ENCODE measurements at places on chromosomes 6 and 20.

DNA sequence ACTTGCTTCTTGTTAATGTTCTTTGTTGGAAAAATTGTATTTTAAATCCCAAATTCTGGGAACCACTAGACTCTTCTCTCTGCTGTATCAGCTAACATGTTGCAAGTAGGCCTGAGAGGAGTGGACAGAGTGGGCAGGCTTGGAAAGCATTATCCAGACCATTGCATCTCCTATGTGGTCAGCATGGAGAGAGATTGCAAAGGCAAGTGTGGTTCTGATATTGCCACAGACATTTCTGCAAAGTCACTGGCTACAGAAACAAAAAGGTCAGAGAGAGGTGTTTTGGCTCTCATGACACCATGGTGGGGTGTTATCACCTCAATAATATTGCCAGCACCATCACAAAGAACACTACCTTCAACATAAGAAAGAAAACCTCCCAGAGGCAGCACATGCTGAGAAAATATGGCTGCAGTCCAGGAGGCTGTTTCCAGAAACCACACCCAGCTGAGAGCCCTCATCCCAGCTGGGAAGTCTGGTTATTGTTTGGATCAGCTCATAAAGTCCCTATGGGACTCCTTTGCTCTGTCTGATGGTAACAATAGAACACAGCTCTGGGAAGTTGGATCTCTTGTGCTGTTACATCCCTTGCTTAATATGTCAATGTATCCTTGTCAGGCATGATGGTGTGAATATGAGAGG lies 78.2 kb upstream of the TBX18 start:
- no peak for DNase-seq

DNA sequence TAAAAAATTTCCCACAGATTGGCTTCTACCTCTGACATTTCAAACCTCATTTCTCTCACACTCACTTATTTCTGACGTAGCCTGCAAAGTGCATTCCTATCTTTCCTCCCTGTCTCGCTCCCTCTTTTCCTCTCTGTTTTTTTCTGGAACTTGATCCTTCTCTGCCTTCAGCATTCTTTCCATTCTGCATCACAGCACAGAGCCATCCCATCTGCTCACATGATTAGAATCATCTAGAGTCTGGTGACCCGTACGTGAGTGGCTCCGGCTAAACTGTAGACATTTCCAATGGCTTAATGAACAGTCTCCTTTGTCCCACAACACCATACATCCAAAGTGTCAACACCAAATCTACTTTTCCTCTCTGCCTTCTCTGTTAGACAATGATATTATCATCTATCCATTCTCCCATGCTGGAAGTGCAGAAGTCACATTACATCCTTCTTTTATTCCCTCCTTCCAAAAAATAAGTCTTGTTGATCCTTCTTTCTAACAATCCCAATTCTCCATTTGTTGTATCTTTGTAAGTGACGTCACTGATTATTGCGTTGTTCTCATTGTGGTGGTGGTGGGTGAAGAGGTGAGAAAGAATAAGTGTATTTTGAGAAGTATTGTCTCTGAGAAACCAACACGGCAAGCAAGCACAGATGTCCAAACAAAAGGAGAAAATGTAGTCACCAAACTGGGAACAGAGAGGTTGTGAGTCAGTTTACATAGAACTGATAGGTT lies 41.6 kb downstream of the OPRM1 start:
- no peak for DNase-seq

DNA sequence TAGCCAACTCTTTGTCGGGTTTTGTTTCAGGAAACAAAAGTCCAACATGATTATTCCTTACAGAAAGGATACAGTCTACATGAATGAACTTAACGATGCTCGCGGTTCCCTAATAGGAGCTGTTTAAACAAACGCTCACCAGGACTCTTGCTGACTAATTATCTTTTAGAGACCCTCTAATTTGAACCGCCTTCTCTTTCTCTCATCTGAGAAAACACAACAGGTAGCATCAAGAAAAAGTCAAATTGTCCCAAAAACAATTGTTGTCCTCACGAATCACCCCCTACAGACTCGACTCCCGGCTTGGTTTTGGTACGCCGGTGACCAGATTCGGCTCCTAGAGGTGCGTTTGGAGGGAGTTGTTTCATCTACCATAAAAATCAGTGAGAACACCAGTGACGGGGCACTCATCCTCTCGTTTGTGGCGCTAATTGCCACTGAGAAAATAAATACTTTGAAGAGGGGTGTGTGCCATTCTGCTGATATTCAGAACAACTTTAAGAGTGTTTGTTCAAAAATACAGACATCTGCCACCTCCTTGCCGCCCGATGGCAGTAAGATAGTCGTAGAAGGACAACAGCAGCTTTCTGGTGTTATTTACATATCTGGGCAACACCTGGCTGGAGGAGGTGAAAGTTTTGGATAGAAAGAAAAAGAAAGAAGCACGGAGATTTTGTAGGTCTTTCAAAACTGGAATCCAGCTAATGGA lies 1.1 kb upstream of the SIM1 start:
- DNase-seq: no peak

- DNase-seq: no peak
These were observed 13.1 kb upstream of the RNASET2 start for GRCh38 chr6:166969390-166970002.

DNA sequence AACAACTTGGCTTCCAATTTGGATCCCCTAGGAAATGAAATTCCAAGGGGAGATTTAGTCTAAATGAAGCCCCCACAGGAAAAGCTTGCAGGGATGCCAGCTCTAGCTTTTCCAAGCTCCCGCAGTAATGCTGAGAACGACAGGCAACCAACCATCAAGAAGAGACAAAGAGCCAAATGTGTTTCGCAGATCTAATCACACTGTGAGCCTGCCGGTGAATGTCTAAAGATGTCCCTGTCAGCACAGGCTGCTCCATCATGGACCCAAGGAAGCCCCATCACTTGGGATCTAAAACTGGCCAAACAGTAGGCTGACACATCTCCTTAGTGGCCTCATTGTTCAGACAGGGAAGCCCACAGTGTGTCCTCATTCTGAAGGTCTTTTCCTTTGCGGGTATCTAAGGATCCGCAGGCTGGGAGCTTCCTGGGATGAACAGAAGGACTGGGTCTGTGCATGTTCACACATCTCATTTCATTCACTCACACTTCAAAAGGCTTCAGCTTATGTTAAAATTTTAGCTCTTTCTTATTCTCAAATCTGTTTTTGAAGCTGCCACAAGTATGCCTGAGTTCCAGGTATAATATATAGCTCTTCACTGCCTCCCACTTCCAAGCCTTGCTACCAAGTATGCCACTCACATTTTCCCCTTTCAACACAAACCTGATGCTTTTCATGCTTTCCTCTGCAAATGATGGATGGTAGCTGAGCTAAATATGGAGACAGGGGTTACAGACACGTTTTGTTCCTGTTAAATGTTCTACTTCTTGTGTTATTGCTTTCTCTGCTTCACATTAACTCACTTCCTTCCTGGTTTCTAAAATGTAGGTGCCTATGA lies 229.8 kb downstream of the HIVEP2 start:
- no peak for DNase-seq

- no peak for DNase-seq
These were observed 187.6 kb upstream of the RIMS1 start for GRCh38 chr6:71698702-71699101.

- peak; percentile 61 for DNase-seq
These were observed 15.5 kb downstream of the CCDC167 start for GRCh38 chr6:37483917-37484785.

GRCh38 chr6:35497571-35498421 lies 917 bp upstream of the TEAD3 start:
- DNase-seq: peak; percentile 45

DNA sequence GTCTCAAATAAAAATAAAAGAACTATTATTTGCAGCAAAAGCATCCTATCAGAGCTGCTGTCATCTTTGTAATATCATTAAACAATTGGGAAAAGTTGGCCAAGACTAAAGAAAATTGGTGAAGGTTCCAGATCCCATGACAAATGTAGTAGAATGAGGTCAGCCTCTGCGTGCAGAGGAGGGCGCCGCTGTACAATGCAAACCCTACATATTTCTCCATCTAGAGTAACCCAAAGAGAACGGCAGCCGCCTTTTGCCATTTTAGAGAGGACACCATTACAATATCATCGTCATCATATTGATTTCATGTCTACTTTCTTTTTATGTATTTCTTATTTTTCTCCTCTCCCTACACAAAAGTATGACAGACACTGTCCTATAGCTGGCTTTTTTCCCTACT lies 59.5 kb downstream of the ZMYND8 start:
- no peak for DNase-seq

DNA sequence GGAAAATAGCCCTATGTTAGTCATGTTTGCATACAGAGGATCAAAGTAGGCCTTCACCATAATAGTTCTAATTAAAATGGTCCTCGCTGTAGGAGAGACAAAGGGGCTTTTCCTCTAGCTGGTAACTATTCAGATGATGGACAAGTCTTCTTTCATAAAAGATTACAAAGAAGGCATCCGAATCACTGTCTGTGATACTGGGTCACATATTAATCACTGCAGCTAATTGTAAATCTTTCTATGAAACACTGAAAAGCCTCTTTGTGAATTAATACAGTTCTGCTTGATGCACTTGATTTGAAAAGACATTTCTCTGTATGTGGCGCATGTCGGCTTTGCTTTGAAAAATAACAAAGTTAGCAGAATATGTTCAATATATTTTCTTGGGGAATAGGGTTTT lies 520.8 kb downstream of the KIF16B start:
- no peak for DNase-seq

DNA sequence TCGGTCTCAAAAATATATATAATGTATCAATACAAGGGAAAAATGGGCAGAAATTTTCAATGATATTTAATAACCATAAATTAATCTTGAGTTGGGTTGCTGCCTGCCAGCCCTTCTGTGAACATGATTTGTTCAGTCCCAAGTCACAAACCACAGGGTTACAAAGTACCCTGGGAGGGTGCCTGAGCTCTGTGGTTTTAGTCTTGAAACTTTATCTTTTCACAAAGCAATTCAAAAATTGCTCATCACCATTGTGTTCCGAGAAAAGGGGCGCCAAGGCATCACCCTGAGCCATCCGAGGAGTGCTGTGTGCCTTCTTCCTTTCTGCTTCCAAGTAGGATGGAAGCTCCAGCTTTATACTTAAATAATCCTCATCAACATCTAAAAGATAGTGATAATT lies 141.6 kb upstream of the AKAP12 start:
- no peak for DNase-seq

- DNase-seq: no peak
These were observed 3.4 kb upstream of the ZHX3 start for GRCh38 chr20:41320976-41321375.

DNA sequence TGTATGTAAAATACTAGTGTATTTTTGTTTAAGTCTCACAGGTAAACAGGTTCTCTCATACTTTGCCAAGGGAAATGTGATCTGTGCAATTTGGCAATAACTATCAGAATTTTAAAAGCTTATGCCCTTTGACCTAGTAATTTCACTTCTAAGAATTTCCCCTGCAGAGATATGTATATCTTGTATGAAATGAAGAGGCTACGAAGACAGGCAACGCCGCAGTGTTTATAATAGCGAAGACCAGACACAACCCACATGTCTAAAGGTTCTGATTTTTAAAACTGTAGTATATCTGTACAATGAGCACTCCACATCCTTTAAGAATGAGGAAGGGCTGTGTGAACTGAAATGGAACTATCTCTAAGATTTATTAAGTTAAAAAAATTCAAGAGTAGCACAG lies 7.5 kb downstream of the TRAF3IP2 start:
- DNase-seq: no peak

GRCh38 chr20:23603321-23603720 lies 2.4 kb downstream of the CST9 start:
- DNase-seq: no peak

DNA sequence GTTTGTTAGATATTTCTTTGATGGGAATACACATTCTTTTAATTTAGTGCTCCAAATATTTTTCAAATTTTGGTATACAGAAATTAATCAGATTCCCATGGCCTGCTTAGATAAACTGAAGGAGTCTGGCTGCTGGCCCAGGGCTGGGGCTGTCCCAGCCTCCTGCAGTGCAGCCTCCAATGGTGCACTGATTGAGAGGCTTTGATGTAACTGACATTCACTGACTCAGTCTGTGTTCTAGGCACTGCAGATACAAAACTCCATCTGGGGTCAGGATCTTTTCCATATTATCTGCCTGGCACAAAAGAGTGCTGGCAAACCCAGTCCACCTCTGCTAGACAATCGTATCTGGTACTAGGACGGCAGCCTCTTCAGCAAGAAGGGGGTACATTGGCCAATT lies 64.8 kb downstream of the GRIK2 start:
- DNase-seq: no peak

GRCh38 chr6:69622924-69623323 lies 173.9 kb downstream of the LMBRD1 start:
- DNase-seq: no peak

- no peak for DNase-seq
These were observed 148.5 kb downstream of the LY86 start for GRCh38 chr6:6736791-6737654.

- DNase-seq: no peak
These were observed 95.5 kb downstream of the QRSL1 start for GRCh38 chr6:106724848-106725247.

- peak; percentile 0 for DNase-seq
These were observed 284.5 kb upstream of the GJE1 start for GRCh38 chr6:141848029-141848890.

DNA sequence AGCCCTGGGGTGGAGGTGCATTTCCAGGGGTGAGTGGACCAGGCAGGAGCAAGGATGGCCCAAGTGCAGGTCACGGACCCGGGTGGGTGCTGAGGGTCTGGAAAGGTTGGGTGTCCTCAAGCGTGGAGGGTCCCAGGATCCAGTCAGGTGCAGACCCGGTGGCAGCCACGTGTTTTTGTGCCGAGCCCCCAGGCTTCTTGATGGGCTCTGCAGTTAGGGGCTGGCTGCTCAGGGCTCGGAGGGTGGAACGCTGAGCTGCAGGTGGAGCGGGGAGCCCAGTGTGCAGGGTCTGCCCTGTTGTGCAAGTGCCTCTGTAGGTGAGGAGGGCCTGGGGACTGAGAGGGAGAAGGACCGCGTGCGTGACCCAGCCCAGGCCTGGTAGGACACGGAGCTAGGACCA lies 70.9 kb upstream of the HLA-E start:
- DNase-seq: no peak

- DNase-seq: no peak
These were observed 20.3 kb downstream of the CYB5R4 start for GRCh38 chr6:83879746-83880145.

- no peak for DNase-seq
These were observed 107.8 kb downstream of the ZFP64 start for GRCh38 chr20:52083627-52084232.
